ENCODE measurements at places on chromosomes 6 and 20.

DNA sequence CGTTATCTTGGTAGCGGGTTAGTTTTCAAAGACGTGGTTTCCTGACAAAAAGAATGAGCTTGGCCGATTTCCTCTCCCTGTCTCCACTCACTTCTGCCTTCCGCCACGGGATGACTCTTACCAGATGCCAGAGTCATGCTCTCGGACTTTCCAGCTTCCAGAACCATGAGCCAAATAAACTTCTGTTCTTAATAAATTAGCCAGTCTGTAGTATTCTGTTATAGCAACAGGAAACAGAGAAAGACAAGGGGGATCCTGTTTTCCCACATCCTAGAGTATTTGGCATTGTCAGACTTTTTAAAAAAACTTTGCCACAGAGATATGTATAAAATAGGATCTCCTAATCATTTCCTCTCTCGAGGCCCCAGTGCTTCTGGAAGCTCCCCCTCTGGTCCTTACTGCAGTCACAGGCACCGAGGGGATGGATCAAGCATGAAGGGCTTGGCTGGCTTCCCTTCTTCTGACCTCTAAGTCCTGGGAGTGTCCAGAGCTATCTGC, 84.9 kb upstream of the NAA20 start:
- no peak for DNase-seq

GRCh38 chr6:45836984-45837383, 178.7 kb downstream of the CLIC5 start:
- no peak for DNase-seq

DNA sequence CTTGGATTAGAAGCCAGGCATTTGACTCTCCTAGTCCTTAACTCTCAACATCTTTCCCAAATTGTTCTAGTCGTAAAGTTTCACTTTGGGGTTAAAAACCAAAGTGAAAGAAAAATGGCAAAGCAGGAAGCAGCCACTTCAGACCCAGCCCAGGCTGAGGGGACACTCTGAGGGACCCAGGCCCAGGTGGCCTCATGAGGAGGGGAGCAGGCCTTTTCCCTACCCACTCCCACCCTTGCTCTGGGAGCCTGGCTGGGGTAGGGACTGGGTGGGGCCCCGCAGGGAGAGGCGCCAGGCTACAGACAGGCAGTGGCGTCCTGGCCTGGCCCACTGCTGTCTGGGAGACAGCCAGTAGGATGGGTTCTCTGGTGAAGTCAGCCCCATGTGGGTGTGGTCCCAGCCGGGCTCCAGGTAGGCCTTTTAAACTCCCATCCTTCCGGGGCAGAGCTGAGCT, 68.7 kb upstream of the MYL9 start:
- no peak for DNase-seq

- DNase-seq, result no peak
These were observed 47.7 kb upstream of the SNX9 start for GRCh38 chr6:157775376-157775775.

DNA sequence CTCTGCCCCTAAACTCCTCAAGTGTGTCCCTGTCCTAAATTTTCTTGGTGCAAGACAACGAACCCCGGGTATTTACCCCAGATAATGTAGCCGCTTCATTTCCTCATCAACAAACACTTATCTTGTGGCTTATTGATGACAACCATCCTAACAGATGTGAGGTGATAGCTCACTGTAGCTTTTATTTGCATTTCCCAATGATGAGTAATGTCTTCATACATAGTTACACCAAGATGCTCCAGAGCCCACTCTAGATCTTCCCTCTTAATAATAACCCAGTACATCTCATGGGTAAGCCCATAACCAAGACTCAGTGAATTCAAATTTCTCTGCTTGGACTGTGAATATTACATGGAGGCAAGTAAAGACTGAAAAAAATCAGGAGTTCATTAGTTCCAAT, 48.2 kb upstream of the BEND6 start:
- DNase-seq, result no peak

GRCh38 chr20:49571553-49571835, 3.6 kb upstream of the PTGIS start:
- no peak for DNase-seq

- DNase-seq, result no peak
These were observed 142.5 kb upstream of the PREP start for GRCh38 chr6:105545228-105545920.

DNA sequence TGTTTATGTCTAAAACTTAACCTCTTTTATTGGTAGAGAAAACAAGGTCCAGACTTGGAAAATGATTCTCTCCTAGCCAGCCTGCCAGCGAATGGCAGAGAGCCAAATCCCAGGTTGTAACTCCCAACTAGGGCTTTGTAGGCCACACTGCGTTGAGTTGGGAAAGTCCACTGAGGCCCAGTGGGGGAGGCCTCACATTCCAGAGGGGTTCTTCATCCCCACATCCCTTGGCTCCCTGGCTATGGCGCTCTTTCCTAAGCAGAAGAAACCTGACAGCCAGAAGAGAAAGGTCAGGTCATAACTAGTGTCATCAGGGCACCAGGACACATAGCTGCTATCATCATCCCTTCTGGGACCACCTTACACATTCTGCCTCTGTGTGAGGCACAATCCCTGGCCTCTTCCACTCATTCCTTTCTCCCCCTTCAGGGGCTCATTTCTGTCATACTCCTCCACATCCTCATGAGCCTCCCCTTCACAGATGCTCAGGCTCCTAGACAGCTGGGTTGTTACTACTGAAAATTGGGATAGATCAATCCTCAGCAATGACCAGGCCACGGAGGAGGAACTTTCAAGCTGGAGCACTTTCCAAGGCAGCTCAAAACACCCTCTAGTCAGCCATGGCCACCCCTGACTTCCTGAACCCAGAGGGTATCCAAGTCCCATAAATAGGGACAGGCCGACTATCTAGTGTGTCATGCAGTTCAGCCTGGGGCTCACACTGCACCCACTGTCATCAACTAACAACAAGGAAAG, 48.6 kb downstream of the TCP11 start:
- DNase-seq, result no peak

GRCh38 chr6:145076115-145076841, 659.0 kb downstream of the EPM2A start:
- no peak for DNase-seq

- no peak for DNase-seq
These were observed 99.7 kb downstream of the BMP7 start for GRCh38 chr20:57166568-57167291.

DNA sequence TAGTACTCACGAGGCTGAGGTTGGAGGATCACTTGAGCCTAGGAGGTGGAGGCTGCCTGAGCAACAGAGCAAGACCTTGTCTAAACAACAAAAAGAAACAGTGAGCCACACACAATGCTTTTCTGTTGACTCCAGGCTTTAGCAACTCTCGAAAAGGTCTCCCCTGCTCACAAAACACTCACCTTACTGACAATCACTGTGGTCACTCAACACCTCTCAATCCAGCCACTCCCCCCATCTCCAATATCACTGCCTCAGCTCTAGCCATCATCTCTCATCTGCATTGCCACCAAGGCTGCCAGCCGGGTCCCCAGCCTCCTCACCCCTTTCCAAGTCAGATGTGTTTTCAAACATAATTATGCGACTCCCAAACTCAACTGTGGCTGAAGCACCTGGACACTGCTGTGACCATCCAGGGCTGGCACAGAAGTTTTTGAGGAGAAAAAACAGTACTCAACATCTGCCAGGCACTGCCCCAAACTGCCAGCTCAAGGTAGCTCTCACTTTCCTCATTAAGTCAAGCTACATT, 218.0 kb upstream of the ARID1B start:
- no peak for DNase-seq

GRCh38 chr6:52087498-52087999, at the start of gene PKHD1:
PKHD1 (minus strand) TSS chr6:52087613; CDS start chr6:52084933, 2,680 bp downstream.
- peak; percentile 18 for DNase-seq

GRCh38 chr6:17417817-17418216, 24.4 kb downstream of the CAP2 start:
- no peak for DNase-seq

- peak; percentile 76 for DNase-seq
These were observed 125.8 kb downstream of the MRPL14 start for GRCh38 chr6:44001318-44002066.

- DNase-seq, result no peak
These were observed 530.7 kb upstream of the MAP3K7 start for GRCh38 chr6:91117550-91117949.

GRCh38 chr6:163837691-163838431, 423.3 kb downstream of the QKI start:
- DNase-seq, result no peak

DNA sequence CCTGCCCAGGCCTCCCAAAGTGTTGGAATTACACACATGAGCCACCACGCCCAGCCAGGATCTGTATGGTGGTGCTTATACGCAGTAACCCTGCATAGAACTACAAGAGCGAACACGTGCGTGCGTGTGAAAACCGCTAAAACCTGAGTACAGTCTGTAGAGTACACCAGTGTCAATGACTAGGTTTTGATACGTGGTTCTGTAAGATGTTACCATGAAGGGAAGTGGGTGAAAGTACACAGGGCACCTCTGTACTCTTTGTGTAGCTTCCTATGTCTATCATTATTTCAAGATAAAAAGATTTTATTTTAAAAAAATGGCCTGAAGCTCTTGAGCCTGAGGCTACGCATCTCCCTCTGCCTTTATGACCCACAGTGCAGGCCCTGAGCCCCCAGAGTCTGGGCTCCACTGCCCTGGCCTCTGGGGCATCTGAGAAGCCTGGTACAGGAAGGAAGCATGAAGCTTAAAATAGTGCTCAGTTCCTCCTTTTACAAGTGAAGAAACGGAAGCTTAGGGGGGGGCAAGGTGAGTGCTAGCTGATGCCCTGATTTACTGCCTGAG, 21.6 kb downstream of the LY86 start:
- peak; percentile 64 for DNase-seq

- no peak for DNase-seq
These were observed 554.2 kb downstream of the CDH26 start for GRCh38 chr20:60512443-60512842.

- no peak for DNase-seq
These were observed 119.9 kb upstream of the ENPP5 start for GRCh38 chr6:46290421-46291274.

DNA sequence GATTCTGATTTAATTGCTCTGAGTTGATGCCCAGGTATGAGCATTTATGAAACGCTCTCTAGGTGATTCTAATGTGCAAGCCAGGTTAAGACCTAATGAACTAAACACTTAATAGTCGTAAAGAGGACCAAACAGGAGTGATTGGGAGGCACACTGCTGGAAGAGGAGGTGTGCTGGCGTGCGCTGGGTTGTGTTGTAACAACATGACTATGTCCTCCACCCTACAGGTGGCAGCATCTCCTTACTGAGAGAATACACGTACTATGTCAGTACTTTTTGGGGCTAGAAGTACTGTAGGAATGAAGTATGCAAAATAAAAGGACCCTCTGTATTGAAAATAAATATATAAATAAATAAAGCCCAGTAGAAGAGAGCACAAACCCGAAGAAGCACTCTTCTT, 11.9 kb downstream of the C6orf89 start:
- no peak for DNase-seq

- no peak for DNase-seq
These were observed 12.9 kb downstream of the TAGAP start for GRCh38 chr6:159031846-159032245.

GRCh38 chr6:79718509-79719247, 87.5 kb downstream of the SH3BGRL2 start:
- no peak for DNase-seq
